ENCODE measurements at places on chromosomes 2 and 18.

GRCh38 chr2:11533278-11534070 lies at the start of gene GREB1:
Gene GREB1, plus strand, starts transcription at chr2:11534045. Its CDS starts 22,570 bp downstream, at chr2:11556615.
- no peak for DNase-seq

GRCh38 chr2:26764078-26764887 lies at the start of gene SLC35F6:
Gene SLC35F6, plus strand, starts transcription at chr2:26764284. Its CDS starts 66 bp downstream, at chr2:26764350.
- DNase-seq, result peak; percentile 84

DNA sequence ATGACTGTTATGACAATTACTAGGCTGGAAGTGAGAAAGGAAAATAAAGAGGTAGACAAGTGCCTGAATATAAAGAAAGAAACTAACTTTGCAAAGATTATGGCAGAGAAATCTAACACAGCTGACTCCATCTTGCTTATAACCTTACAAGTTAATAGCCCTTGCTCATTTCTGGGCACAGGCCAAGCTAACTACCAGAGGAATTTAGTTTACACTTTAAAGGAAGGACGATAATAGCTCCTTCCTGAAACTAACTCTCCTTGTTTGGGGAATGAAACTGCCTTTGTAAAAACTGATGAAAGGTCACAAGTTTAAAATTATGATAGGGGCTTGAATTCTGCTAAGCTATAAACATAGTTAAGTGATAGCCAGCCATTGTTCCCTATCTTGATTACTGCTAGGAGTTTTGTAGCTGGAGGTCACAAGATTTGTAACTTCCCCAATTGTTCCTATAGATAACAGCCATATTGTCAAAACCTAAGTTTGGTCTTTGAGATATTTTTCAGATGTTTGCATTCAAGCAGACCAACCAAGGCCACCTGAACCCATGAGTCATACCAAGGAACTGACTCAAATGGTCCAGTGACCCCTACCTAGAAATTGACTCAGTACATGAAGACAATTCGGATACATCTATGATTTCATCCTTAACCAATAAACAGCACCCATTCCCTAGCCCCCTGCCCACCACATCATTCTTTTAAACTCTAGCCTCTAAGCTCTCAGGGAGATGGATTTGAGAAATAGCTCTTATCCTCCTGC lies 209.2 kb upstream of the LRATD1 start:
- no peak for DNase-seq

DNA sequence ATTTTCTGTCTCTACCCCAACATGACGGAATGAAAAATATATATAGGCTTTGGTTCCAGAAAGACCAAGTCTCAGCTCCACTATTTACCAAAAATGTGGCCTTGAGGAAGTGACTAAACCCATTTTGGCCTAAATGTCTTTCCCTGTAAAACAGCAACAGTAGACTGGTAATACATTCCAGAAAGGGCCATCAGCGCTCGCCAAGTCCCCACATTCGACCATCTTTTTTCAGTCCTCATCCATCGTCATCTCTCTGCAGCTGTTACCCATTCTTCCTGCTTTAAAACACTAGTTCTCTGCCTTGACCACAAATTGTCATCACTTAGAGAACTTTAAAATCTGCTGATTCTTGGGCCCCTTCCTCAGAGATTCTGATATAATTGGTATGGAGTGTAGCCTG lies 183.8 kb upstream of the CTAGE1 start:
- DNase-seq, result peak; percentile 31

GRCh38 chr2:186806591-186806990 lies 42.4 kb downstream of the ZSWIM2 start:
- no peak for DNase-seq

GRCh38 chr2:10126632-10127026 lies 4.1 kb downstream of the RRM2 start:
- DNase-seq, result no peak

DNA sequence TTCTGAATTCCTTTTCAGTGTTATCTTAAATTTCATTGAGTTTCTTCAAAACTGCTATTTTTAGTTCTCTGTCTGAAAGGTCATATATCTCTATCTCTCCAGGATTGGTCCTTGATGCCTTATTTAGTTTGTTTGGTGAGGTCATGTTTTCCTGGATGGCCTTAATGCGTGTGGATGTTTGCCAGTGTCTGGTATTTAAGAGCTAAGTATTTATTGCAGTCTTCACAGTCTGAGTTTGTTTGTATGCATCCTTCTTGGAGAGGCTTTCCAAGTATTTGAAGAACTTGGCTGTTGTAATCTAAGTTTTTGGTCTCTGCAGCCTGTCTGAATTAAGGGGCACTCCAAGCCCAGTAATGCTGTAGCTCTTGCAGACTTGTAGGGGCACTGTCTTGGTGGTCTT lies 249.3 kb downstream of the ZNF385B start:
- peak; percentile 16 for DNase-seq

GRCh38 chr2:46332686-46333281 lies 35.6 kb downstream of the EPAS1 start:
- no peak for DNase-seq

DNA sequence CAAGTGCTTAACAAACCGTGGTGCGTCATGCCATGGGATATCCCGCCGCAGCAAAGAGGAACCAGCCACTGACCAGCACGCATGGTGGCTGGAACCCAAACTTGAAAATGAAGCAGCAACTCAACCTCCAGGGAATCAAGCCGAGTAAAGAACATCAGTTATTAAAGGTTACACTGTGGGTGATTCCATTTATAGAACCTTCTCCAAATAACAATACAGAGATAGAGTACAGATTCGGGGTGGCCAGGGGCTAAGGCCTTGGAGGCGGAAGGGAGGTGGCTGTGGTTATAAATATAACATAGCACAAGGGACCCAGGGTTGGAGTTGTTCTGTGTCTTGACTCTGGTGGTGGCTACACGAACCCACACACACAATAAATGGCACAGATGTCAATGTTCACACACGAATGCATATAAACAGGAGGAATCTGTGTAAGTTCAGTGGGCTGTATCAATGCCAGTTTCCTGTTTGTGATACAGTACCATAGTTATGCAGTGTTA lies 123.1 kb downstream of the EIPR1 start:
- no peak for DNase-seq

- no peak for DNase-seq
These were observed 64.0 kb downstream of the SLC40A1 start for GRCh38 chr2:189516546-189516945.

DNA sequence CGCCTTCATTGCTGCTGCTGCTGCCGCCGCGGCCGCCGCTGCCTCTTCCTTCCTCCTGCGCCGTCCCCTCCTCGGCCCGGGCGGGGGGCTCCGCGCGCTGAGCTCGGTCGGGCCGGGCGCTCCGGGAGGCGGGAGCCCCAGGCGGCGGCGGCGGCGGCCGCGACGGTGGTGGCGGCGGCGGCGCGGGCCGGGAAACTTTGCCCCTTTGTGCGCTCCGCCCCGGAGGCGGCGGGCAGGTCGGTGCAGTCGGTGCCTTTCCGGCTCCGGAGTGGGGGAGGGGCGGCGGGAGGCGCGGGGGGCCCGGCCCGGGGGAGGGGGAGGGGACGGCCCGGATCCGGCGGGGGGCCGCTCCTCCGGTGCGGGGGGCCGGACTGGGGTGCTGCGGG lies 205 bp downstream of the TET3 start:
- no peak for DNase-seq

DNA sequence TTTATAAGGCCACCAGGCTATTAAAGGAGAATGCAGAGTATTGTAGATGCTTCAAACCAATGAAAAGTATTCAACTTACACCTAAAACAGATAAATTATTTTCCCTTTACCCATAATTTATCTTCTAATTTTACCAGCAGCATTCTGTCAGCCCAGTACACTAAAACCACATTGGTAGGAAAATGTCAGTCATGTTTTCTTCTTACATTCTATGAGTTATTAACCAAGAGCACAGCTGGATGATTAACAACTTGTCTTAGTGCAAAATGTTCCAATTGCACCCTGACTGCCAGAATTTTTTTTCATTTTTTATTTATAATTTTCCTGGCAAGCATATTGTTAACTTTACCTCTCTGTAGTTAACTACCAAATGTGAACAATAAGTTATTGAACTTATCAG lies 79.0 kb upstream of the WDR75 start:
- DNase-seq, result no peak

DNA sequence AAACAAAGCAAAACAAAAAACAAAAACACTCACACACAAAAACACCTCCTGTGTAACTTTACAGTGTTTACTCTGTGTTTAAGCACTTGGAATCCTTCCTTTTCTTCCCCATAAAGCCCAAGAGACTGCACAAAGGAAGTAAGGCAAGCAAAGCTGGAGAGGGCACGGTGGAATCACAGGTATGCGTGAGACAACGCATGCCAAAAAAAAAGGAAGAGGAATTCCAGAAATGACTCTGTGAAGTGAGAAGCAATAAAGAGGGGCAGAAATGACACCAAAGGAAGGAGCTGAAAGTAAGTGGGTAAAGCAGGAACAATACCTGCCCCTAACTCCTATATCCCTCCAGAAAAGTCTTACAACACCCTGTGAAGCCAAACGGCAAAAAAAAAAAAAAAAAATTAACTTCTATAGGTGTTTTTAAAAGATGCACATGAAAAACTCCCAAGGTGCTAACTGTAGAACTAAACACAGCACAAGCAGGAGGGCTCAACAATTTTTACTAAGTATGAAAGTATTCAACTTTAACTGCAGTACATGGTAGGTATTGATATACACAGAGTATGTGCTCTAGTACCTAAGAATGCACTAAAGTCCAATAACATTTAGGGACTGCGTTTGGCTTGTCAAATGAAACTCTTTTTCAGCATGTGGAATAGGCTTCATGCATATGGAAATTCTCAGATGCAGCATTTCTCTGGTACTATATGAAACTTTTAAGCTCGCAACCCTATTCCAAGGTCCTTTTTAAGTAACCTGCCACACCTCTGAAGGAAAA lies 9.1 kb downstream of the RND3 start:
- DNase-seq, result peak; percentile 71

DNA sequence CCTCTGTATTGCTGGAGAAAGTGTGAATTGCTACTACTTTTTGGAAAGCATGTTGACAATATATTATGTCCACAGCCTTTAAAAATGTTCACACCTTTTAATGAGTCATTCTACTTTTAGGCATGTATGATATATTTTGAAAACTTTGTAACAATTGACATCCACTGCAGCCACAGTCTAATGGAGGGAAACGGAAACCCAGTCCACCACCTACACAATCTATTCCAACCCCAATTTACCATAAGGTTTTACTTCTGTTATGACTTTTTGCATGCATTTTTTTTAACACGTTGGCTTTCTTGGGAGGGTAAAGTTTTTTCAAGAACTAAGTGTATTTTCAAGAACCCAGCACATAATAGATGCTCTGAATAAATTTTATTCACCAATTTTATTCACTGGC lies 38.5 kb upstream of the ATP8B1 start:
- no peak for DNase-seq

DNA sequence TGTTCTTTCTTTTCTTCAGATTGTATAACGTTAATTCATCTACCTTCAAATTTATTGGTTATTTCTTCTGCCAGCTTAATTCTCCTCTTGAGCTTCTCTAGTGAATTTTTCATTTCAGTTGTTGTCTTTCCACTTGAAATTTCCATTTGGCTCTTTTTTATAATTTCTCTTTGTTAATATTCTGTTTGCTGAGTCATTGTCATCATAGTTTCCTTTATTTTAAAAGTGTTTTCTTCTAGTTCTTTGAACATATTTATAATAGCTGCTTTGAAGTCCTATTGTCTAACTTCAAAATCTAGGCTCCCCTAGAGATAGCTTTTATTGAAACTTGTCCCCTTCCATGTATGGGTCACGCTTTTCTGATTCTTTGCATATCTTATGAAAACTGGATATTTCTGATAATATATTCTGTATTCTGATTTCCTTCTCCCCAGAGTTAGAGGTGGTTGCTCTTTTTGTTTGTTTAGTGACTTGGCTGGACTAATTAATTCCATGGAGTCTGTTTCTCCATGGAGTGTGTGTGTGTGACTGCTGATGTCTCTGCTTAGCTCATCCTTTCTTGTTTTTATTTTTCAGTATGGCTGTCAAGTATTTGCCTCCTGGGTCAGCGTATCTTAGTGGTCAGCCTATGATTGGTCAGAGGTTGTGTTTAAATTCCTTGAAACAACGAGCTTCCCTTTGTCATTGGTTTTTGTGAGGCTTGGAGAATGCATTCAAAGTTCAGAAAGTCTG lies 47.6 kb downstream of the DIS3L2 start:
- peak; percentile 44 for DNase-seq

DNA sequence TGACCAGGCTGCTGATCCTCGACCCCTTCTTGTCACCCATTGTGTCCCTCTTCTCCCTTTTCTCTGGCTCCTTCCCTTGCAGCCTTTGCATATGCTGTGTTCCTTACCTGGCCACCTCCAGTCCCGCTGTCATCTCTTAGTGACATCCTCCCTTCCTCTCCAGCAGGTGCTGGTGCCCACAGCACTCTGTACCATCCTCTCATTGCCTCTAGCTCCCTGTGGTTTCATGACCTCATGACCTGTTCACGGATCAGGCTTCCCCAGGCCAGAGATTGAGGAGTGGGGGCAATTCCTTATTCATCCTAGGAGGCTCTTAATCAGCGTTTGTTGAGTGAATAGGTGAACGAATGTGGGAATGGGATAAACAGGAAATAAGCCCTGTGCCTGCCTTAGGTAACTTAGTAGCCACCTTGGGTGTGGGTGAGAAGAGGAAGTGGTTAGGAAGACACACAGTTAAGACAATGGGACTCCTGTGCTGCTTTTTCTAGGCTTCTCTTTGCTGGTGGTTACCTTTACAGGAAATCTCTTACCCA lies 35.5 kb downstream of the ITGA6 start:
- DNase-seq, result no peak

GRCh38 chr2:240203031-240203787 lies 62.8 kb upstream of the OTOS start:
- DNase-seq, result no peak

DNA sequence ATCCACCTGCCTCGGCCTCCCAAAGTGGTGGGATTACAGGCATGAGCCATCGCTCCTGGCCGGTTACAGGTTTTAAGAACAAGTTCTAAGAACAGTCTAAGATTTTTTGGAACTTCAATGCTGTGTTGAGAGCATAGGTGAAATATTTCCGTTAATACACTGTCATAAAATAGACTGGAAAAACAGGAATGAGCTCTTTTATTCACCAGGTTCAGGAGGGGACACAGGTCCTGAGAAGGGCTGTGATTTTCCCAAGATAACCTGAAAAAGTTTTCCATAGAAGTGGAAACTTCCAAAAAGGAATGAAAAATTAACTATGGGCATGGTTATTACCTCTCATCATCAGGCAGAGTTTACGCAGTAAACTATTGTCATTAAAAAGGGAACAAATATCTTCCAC lies 97.6 kb upstream of the TMEM178A start:
- no peak for DNase-seq

GRCh38 chr2:64699712-64700111 lies 46.0 kb upstream of the SERTAD2 start:
- no peak for DNase-seq

DNA sequence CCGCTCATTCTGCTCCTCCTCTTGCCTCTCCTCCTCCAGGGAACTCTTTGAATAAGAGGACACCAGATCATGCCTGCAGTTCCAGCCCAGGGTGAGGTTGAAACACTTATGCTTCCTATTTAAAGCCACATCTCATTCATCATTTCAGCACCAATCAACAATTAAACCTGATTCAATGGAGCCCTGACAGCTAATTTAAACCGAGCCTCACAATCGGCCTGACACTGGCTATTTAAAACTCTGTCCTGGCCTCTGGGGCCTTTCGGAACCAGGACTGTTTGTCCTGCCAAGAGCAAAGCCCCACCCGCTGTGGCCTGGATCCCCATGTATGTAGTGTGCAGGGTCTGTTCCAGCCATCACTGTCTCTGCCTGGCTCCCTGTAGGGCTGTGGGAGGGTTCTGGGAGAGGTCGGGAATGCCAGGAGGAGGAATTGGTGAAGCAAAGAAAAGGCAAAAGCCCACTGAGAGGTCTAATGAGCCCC lies 97.4 kb downstream of the MCFD2 start:
- no peak for DNase-seq

Data from fibroblast of skin of back (primary cell).